ENCODE measurements at places on chromosomes 2 and 18.
A peak's percentile ranks its signal among the peaks of the same experiment; 100 is the strongest.

GRCh38 chr2:162403884-162404283, 60.0 kb downstream of the GCA start:
- no peak for DNase-seq

- peak; percentile 61 for DNase-seq
Observed at GRCh38 chr2:24824966-24825882, 32.0 kb downstream of the CENPO start.

DNA sequence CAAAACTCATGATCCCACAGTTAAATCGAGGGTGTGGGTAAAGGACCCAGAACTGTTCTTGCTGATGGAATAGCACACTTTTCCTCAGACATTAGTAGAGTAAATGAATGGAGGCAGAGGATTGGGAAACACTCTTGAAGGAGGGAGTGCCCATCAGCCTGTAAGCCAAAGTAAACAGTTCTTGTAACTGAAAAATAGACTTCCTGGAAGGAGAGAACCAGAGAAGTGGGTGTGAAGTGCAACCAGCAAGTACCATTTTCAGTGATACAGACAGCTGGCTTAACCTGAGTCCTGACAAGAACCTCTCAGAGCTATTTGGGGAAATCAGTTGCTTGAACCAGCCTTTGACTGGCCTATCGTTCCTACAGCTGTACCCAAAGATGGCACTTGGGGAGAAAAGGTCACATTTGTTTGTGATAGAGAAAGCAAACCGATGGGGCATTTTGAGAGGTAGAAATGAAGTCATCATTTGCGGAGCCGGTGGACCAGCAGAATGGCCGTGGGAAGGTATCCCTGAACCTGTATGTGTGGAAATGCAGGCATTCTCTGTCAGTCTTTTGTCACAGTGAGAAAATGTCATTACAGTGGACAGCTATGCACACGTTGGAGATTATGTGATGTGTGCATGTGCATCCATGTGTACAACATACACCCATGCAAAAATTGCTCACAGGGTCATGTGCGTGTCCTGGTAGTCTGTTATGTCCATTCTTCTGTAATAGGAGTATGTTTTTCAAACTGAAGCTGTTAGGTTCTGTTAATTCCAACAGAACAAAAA, 17.8 kb downstream of the CRIM1 start:
- no peak for DNase-seq

DNA sequence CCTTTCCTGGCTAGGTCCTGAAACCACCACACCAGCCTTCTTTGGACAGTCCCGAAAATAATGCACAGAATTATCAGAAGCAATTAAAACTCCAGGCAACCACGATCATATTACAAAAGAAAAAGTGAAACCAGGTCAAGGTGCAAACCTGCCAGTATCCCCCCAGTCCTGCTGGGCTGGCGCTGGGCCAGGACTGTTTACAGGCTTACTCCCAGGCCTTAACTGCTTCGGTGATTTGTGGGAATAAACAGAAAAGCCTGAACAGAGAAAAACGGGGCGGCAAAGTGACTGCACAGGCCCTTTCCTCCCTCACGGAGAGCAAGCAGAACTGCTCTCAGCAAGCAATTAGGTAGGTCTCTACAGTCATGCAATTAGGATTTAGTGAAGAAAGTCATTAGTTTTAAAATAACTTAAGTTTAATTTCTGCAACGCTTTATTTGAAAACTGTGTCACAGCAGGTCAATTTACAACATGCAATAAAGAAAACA, 1.3 kb downstream of the HDAC4 start:
- DNase-seq: peak; percentile 41

DNA sequence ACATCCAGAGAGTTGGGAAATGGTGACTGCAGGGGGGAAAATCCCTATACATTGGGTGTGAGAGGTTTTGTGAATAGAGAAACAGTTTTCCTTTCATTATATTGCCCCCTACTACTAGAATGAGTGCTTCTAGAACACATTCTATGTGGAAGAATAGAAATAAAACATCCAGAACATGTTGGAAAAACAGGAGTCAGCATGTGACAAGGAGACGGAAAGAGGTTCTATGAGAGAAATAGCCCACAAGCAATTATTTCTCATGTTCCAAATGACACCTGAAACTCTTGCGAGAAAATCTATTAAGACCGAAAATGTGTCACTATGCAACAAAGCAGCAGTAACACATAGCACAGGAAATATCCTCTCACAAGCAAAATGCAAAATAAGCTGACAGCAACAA, 202.7 kb upstream of the SPOPL start:
- DNase-seq: no peak

All from activated CD4-positive, alpha-beta T cell treated with anti-CD3 and anti-CD28 coated beads for 48 hours (primary cell).